ENCODE measurements at places on chromosomes 2 and 18.

GRCh38 chr2:182924306-182924705 is 57.9 kb upstream of the FRZB start:
- no peak for DNase-seq

DNA sequence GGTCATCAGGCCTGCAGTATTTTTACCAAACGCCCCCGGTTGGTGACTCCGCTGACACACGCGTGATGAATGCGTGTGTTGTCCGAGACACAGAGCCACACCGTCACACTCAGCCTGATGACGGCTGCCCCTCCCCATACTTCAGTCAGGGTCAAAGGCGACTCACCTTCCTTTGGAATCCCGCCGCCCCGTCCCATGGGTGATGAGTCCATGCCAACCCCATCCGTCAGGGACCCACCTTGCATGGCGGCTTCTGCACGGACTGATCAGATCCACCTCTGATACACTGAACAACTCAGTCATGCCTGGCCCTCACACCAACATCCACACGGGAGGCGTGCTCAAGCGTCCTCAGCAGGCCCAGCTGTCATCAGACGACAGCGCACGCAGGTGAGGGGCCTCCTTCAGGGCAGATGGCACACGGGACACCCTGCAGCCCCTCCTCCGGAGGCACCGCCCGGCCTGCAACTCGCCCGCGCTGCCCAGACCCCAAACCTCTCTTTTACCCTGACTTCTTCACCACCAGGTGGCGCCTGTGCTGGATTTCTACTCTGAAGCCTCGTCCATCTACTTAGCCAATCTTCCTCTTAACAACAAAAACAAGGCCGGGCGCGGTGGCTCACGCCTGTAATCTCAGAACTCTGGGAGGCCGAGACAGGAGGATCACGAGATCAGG is 89.2 kb downstream of the ZNF516 start:
- DNase-seq: no peak

DNA sequence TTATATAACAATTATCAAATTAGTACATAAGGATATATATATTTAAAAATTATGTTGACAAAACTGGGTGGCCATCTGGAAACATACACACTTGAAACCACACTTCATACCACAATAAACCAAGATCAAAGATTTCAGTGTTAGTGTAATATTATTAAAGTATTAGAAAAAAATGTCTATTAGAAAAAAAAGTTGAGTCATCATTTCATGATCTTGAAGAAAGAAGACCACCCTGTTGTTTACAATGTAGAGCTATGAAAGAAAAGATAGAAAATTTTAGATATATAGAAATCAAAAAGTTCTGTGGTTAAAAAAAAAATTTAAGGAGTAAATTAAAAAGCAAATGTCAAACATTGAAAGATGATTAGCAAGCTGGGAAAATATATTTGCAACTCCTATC is 224.5 kb upstream of the CDH20 start:
- DNase-seq: no peak

DNA sequence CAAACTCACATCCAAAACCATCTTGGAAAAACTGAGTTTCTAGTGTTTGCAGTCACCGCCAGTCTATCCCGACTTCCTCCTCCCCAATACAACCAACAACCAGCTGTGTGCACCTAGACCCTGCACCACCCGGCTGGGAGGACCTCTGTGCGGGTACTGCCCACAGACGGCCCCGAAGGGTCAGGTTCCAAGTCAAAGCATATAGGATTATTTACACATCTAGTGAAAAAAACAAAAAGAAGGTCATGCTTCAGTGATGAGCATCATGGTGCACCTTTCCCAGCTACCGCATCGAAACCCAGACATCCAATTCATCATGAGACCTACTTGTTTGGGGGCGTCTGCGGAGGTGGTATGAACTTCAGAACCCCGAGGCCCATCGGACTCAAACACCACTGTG is 124.8 kb downstream of the ZNF516 start:
- no peak for DNase-seq

Data from activated T-cell treated with anti-CD3 and anti-CD28 coated beads for 48 hours (primary cell).